ENCODE measurements at places on chromosomes 16 and 17.

GRCh38 chr17:63309021-63309420, 137.1 kb downstream of the CYB561 start:
- DNase-seq: no peak

DNA sequence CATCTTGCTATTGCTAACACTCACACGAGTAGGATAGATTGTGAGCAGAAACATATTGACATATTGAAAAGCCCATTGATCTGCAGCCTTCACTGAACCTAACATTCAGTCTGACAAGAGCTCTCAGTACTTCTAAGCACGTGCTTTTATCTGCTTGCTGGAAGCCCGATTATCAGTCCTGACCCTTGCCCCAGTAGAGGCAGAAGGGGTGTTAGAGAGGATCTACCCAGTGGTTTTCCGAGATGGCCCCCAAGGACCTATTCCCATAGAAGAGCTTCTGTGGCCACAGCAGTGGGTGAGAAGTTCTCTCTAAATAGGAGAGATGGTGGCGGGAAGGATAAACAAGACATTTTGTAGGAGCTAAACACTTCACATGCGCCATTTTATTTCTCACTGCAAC, 290.9 kb upstream of the MAF start:
- DNase-seq: no peak

GRCh38 chr16:12330946-12331345, 354.4 kb downstream of the SNX29 start:
- no peak for DNase-seq

DNA sequence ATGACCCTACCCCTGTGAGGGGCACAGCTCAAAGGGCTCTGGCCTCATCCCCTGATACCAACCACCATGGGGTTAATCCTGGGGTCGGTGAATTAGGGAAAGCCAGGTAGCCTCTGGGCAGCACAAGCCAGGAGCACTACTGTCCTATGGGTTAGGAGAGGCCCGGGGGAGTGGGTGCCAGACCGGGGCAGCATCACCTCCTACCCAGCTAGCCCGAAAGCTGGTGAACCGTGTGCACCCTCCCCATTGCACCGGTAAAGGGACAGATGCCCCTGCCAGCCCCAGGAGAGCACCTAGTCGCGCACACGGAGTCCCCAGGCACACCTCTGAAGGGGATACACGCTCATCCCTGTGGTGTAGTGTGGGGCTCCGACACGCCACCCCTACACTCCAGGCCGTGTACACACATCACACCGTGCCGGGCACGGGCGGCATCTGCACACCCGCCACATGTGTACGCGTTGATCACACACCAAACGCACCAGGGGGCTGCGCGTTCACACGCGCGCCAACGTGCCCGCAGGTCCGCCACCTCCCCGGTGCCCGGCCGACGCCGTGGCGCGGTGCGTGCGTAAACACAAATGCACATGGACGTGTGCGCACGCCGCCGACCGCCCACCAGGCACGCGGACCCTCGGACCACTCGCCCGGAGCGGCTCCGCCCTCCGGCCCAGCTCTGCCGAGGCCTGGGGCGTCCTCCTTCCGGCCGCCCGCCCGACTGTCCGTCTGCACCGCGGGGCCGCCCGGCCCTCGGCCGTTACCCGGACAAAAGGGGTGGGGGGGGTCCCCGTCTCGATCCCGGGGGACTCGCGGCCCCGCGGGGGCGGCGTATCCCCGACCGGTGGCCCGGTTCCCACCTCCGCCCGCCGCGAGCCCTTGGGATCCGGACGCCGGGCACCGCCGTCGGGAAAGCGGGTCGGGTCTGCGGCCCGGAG, 785 bp downstream of the UBALD1 start:
- peak; percentile 43 for DNase-seq

GRCh38 chr17:19703106-19703827, 13.1 kb downstream of the SLC47A2 start:
- DNase-seq: no peak

- DNase-seq: no peak
Measured at GRCh38 chr17:2954898-2955445, 108.4 kb downstream of the OR1D5 start.

DNA sequence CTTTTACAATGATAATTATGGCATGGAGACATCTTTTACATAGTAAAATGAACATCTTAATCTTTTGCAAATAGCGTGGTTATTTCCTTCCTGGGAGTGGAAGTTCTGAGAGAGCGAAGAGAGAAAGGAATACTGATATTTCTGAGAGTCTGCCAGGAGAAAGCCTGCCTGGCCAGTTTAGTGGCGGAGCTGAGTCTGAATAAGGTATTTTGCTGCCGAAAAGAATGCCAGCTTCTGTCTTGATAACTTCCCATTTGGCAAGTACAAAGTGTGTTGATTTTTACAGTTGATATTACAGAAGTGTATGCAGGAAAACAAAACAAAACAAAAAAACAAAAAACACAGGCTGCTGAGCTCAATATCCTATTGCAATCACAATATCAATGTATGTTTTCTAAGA, 55.9 kb downstream of the KCNJ2 start:
- DNase-seq: no peak

GRCh38 chr17:62739645-62740388, 68.3 kb downstream of the MARCHF10 start:
- DNase-seq: no peak

DNA sequence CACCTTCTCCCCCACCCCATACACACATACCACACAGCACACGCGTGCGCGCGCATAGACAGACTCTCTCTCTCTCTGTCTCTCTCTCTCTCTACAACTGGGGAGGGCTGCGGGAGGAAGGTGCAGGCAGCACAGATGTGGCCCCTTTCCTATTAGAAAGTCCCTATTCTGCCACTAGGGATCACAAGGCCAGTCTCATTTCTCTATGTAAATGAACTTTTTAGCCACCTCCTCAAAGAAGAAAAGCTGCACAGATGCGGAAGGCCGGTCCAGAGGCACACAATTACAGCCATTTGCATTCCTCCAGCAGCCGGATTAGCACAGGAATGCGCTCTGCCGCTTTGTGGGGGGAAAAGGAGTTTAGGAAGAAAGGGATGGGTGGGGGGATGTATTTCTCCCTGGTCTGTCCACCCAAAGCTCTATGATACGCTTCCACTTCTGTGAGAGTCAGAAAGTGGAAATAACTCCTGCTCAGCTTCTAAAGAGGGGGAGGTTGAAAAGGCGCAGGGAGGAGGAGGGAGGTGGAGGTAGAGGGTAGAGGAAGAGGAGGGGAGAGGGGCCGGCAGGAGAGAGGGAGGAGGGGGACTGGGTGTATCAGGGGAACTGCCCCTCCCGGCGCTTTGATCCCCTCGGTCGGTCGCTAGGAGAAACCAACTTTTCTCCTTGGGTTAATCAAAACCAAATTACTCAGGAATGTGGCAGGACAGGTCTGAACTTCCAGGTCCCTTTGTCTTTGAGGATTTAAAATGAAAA, 11.7 kb downstream of the ZFHX3 start:
- no peak for DNase-seq

DNA sequence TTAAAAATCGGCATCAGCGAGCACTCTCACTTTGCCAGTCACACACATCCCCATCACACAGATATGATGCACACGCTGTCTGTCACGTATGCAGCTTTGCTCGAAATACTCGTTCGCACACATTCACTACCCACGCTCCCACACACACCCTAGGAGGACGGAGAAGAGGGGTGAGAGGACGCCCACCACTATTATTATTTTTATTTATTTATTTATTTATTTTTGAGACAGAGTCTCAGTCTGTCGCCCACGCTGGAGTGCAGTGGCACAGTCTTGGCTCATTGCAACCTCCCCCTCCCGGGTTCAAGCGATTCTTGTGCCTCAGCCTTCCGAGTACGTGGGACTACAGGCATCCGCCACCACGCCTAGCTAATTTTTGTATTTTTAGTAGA, 30.4 kb downstream of the HASPIN start:
- DNase-seq: no peak

- DNase-seq: peak; percentile 58
Measured at GRCh38 chr17:57674894-57675293, 70.2 kb downstream of the CCDC182 start.

GRCh38 chr17:2517539-2517938, 5.9 kb upstream of the METTL16 start:
- no peak for DNase-seq

DNA sequence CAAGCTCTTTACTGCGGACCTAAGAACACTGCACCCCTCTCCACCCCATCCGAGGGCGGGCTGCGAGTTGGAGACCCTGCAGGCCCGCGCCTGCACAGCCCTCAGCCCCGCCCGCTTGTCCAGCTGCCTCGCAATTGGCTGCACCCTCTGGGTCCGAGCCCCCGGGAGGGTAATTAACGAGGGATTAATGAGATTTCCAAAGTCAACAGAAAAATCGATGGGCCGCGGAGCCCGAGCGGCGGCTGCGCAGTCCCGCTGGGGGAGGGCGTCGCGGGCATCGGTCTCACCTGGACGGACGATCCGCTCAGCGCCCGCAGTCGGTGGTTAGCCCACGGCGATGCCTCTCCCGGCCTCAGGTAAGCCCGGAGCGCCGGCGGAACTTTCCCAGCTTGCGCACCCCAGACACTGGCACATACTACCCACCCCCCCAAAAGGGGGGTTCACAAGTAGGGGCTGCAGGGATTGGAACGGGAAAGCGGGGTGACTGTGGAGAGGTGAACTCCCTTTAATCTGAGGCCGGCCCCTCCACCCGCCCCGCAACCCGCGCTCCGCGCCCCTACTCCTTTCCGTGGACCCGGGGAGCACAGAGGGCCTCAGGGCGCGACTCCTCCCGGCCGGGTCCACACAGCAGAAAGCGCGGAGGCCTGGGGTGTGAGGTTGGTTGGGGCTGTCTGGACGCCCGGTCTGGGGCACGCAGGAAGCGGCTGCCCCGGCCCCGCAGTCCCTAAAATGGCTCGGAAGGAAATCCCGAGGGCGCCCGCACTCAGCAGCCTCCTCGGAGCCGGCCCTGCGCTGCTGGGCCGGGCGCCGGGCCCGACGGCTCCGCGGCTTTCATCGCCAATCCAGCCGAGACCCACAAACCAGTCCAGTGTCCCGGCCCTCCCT, at the start of gene OTOP3:
TSS of gene OTOP3 (plus strand) at position 314 of the 885 bp plus-strand sequence. CDS start at position 338, 24 bp downstream.
- DNase-seq: no peak

- no peak for DNase-seq
Measured at GRCh38 chr17:29458066-29458465, 67.9 kb downstream of the TAOK1 start.

- no peak for DNase-seq
Measured at GRCh38 chr16:1543085-1543896, 9.8 kb downstream of the TMEM204 start.

DNA sequence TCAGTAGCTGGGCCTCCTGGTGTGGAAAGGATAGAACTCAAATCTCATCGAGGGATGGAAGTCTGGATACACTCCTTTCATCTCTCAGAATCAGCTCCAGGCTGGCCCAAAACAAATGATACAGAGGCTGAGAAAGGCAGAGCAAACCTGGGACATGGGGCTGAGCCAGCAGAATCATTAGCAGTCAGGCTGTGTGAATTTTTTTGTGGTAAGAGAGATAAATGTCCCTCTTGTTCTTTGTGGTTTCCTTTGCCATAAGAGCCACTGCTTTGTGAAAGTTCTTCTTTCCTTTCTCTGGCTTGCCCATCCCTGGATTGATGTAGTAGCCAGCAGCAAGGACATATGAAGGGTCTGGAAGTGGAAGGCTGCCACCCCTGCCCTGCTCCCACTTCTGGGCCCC, 146.2 kb downstream of the CDH13 start:
- no peak for DNase-seq

GRCh38 chr17:30104575-30105339, 11.9 kb upstream of the NSRP1 start:
- peak; percentile 57 for DNase-seq

DNA sequence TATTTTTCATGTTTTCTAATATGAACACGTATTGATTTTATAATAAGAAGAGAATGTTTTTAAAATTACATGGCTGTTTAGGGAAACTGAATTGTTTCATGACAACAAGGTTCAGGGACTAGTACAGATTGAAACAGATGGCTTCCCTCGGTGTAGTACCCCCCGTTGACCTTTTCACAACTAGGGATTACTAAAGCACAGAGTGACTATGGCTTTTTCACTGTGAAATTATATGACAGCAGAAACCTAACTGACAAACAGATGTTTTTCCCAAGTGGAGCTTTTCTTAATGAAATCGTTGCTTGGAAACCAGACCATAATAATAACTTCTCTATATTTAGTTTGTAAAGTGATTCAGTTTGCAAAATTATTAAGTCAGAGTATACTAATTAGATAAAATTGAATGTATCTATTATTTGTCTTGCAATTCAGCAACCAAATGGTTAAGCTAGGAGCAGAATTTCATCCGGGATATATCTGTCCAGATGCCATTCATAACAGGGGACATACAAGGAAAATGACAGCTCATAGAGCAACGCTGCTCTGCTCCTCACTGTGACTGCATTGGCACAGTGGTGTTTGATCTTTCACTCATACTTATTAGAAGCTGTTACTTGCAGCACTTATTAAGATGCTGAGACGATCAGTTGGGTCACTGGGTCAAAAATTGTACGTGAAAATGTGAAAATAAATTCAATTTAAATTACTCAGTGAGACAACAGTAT, 111.7 kb downstream of the TANGO6 start:
- DNase-seq: no peak

- DNase-seq: no peak
Measured at GRCh38 chr16:88698646-88699045, 7.6 kb downstream of the RNF166 start.

GRCh38 chr16:49000594-49000993, 281.0 kb downstream of the CBLN1 start:
- DNase-seq: no peak

DNA sequence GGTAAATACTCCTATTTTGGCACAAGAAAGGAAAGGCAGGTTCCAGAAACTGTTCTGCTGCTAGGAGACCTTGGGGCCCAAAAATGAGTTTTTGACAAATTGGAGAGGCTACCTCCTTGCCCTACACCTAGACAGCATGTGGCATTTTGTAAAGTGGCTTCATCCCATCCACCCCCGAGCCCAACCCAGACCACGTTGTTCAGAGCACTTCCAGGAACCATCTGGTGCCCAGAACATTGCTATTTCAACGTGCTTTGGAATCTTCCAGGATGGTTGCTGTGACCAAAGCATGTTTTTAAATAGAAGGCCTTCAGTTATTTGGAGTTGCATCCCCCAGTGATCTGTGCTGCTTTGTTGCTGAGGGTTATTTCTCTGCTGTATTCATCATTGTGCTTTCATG, 116.3 kb upstream of the TOM1L1 start:
- DNase-seq: no peak

GRCh38 chr16:50245417-50246298, 20.7 kb upstream of the ADCY7 start:
- no peak for DNase-seq

DNA sequence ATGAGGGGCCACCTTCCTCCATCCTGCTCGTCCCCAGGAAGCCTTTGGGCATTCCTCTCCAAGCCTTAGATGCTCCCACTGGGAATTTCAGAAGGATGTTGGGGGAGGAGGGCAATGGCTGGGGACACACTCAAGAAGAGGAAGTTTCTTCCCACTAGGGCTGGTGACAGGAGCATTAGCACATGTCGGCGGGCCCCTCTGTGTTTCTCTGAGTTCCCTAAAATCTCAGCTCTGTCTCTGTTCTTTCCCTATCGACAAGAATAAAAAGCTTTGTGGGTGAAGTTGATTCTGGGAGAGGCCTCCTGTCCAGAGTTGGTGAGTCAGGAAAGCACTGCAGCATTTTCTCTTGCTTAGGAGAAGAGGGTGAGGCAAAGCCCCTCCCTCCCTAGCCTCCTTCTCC, 19.7 kb upstream of the C17orf107 start:
- DNase-seq: no peak

- DNase-seq: no peak
Measured at GRCh38 chr17:37743612-37743874, 1.3 kb downstream of the HNF1B start.

GRCh38 chr17:13140750-13141149, 122.9 kb upstream of the ELAC2 start:
- DNase-seq: no peak

- no peak for DNase-seq
Measured at GRCh38 chr16:72924537-72924926, 123.4 kb downstream of the ZFHX3 start.

- no peak for DNase-seq
Measured at GRCh38 chr17:65193305-65193704, 56.1 kb downstream of the RGS9 start.

Data from anterior cingulate cortex (tissue), 58 donors.